NCI-H748 treated with DMSO at 0.1 percent for 48 hours (cell line): ENCODE measurements at places on chromosomes 5 and 9.

GRCh38 chr5:176409765-176410164, 6.6 kb downstream of the CLTB start:
- DNase-seq, result no peak

GRCh38 chr9:75471549-75472114, 383.3 kb downstream of the OSTF1 start:
- no peak for DNase-seq

DNA sequence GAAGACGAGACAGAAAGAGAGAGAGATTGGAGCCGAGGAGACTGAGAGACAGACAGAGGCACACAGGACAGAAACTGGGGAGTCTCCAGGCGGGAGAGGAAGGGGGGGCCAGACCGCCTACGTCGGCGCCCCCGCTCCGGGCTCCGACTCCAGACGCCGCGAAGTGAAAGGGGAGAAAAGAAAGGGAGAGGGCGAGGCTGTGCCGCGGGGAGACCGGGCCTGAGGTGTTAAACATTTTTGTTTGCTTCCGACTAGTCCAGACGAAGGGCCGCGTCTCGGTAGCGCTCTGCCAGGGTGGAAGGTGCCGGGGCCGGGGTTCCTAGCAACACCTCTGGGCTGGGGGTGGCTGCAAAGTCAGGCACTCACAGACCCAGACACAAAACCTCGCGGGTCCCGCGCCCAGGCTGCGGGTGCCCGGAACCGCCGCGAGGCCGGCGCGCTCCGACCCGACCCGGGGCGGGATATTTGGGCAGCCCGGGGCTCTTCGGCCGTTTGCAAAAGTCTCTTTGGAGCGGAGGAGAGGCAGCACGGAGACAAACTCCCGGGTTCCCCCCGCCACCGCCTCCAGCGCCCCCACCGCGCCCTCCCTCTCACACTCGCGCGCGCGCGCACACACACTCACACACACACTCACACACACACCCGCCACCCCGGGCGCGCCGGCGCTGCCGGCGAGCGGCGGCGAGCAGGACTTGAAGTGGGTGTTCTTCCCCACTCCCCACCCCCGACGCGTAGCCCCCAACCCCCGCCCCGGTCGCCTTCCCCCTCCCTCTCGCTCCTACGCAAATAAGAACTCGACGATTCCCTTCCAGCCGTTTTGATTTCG, 626 bp upstream of the FST start:
- DNase-seq, result peak; percentile 51

DNA sequence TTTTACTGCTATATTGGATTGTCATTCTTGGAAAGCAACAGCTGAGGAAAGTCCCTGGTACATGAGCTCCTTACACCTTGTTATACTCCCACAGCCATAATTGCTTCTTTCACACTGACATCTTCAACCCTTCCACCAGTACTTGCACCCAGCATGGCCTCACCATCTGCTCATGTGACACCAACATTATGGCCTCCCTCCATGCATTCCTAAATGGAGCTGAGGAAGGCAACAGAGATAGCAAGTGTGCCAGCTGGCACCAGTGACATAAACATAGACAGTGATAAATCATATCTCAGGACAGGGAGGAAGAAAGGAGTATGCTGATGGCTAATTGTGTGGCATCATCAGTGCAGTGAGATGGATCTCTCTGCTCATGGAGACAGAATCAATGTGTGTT, 119.5 kb downstream of the BAAT start:
- DNase-seq, result no peak

DNA sequence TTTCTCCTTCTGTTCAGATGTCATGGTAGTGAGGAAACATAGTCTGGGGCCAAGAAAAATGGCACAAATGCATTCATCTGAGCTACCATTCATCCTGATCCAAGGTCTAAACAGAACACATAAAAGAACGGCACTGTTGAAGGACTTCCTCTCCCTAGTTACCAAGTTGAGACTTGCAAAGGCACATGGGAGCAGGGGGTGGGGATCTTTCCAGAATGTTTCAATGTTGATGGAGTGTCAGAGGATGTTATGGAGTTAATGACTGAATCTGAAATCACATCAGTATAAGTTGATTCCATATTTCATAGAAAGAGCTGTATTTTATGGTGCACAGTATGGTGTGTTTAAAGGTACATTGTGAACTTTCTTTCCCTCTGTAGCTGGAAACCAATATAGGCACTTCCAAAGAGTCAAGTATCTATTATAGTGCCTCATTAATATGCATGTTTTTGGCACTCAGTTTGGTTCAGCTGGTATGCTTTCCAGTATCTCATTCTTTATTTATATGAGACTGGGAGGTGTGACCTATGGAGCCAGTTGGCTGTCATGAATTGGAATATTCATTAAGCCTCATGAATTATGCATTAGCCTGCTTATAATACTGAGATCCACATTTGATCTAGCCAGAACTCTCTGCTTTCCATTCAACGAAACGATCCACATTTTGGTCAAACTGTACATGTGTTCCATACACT, 603.0 kb downstream of the NR2F1-AS1 start:
- no peak for DNase-seq

DNA sequence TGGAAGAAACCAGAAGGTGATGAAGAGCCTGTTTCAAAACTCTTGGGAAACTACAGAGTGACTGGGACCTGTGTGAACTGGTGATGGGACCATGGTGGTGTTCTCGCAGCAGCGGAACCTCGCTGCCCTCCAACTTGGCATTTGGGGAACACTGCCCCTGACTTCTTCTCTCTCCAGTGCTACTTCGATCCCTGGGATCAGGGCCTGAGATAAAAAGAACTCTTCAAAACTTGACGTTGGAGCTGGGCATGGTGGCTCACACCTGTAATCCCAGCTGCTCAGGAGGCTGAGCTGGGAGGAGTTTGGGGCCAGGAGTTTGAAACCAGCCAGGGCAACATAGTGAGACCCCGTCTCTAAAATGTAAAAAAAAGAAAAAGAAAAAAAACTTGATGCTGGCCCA, 18.1 kb downstream of the PITX1 start:
- no peak for DNase-seq

- no peak for DNase-seq
These were observed 163.5 kb upstream of the OTULINL start for GRCh38 chr5:14417792-14418765.

DNA sequence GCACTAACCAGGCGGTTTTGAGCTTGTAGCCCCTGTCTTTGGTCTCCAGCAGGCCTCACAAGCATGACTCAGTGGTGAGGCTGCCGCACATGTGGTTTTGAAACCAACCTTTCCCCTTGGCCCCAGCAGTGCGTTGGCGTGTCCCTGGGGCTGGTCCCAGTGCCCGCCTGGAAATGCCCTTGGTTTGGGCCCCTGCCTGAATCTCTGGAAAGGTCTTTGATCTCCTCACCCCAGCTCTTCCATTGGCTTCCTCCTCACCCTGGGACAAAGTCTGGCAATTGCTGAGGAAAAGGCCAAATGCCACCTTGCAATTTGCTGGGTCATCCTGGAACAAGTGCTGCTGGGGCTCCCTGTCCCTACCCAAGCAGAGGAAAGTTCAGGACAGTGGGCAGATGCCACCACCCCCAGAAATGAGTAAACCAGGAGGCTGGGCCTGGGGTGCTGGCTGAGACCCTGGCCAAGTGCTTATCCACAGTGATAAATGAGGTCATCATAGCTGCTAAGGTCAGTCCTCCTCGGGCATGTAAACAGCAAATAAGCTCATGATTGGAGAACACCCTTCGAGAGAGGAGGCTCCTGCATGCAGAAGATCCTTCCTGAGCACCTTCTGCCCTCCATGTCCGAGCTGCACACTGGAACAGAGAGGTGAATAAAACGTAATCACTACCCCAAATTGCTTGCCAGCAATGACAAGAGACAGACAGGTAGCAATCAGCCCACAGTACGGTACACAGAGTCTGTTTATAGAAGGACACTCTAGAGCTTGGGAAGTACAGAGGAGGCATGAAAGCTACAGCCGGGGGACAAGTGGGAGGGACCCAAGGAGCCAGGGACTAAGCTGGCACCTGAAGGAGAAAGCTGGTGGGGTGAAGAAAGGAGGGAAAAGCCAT, 98.9 kb upstream of the CPEB4 start:
- no peak for DNase-seq

DNA sequence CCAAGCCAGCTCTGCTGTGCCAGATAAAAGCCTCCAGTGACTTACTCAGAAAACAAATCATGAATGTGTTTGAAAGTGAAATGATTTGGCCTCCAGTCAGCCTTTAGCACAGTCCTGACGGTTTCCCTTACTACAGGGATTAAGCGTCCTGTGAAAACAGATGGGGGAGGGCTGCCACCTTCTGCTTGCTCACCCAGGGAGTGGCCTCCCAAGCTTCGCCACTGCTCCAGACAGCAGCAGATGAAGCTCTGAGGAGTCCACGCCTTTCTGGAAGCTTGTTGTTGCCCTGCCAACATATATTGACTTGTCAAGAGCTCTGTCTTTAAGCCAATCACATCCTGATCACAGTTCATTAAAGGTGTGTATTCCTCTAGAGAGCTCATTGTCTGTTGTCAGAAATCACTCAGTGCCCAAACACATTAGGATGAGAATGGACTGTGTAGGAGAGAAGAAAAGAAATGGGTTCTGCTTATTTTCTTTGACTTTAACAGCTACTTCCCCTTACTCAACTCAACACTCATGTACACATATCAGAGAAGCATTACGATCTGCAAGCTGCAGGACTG, 4.9 kb upstream of the FYB1 start:
- no peak for DNase-seq

GRCh38 chr5:74017786-74018211, 391.8 kb downstream of the ARHGEF28 start:
- no peak for DNase-seq

- DNase-seq, result no peak
These were observed 334.9 kb downstream of the PARP8 start for GRCh38 chr5:51001227-51001923.

- no peak for DNase-seq
These were observed 13.0 kb upstream of the MSANTD3 start for GRCh38 chr9:100413839-100414420.

GRCh38 chr5:18281947-18282581, 647.8 kb downstream of the TAF11L14 start:
- peak; percentile 96 for DNase-seq

- DNase-seq, result no peak
These were observed 1.3 kb downstream of the RAI14 start for GRCh38 chr5:34657274-34657921.

DNA sequence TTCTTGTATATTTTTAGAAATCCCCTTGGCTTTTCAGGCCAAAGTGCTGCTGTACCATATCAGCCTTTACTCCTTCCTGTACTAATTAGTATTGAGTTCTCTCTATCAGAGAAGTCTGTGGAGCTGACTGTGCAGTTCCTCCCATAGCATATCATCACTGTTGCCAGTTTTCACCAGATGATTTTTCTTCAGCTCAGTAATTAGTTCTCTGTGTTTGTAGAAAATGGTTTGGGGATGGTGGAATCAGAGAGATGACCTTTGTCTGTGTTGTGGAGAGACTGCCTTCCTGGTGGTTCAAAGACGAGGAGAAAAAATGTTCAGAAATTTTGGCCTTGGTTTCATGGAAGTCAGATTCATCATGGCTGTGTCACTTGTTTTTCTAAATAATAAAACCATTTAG, 227.5 kb upstream of the ACTBL2 start:
- no peak for DNase-seq

DNA sequence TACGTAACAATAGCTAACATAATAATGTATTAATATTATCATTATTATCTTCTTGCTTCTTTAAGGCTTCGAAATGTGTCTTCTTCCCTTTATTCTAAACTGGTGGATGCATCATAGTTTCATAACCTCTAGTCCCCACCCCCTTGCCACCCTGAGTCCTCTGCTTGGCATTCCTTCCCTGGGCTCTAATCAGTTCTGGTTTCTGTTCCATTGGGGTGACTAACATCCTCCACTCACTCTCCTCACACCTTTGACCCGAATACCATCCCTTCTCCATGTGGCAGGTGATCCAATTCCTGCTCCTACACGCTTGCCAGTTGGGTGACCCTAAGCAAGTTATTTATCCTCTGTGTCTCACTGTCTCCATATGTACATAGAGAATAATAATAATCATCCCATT, 286.1 kb downstream of the TRPM3 start:
- no peak for DNase-seq

- no peak for DNase-seq
These were observed 59.1 kb downstream of the JMY start for GRCh38 chr5:79295029-79295428.

DNA sequence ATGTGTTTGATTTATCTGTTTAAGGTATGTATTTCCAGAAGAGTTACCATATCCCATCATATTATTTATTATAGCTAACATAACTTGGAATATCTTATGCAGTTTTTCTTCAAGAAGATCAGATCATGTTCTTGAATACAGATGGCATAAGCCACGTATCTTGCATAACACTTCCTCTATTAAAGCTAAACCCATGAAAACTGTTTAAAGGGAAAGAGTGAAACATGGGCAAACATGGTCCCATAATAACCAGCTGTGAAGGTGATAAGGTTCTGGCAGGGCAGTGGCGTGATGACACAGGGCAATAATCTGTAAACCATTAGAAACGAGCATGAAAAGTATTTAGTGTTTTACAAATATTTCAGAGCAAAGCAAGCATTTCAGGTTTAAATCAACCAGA, 34.2 kb downstream of the EFNA5 start:
- no peak for DNase-seq

- DNase-seq, result no peak
These were observed 1138.9 kb upstream of the WWC1 start for GRCh38 chr5:167152561-167152960.

- DNase-seq, result no peak
These were observed 22.6 kb downstream of the CCNJL start for GRCh38 chr5:160289721-160290120.

DNA sequence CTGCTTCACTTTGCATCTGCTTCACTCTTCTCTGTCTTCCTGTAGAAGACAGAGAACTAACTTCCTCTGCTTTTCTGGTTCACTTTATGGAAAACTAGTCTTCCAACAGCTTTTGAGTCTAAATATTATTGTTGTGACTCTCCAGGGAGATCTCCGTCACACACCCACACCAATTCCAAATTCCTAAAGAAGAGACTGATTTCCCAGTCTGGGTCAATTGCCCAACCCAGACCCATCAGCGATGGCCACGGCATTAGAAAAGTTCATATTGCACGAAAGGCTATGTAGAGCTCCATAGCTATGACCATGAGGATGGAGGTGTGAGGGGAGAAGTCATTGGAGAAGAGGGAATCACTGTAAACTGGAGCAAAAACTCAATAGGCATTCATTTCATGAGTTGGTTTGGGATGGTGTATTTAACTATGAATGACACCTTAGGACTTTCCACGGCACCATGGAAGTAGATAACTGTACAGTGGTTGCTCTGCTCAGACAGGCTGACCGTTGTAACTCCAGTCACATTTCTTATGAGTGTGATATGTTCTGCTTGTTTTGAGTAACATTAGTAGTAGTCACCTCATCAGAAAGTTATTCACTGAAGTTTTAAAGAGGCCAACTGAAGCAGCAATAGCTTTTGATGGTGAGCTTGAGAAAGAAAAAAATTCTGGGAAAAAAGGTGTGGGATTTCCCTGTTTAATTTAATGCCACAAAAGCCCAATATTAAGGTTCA, 78.1 kb upstream of the MAMDC2 start:
- no peak for DNase-seq

- no peak for DNase-seq
These were observed 7.3 kb downstream of the SRFBP1 start for GRCh38 chr5:121968910-121969607.
